Mesenteric fat pad (tissue), 1 donor: ENCODE measurements at places on chromosomes 6 and 20.

GRCh38 chr20:3162080-3162611 is 2.5 kb upstream of the FASTKD5 start:
- DNase-seq: peak; percentile 49

- DNase-seq: no peak
These were observed 28.7 kb upstream of the SIRPG start for GRCh38 chr20:1686151-1686748.

DNA sequence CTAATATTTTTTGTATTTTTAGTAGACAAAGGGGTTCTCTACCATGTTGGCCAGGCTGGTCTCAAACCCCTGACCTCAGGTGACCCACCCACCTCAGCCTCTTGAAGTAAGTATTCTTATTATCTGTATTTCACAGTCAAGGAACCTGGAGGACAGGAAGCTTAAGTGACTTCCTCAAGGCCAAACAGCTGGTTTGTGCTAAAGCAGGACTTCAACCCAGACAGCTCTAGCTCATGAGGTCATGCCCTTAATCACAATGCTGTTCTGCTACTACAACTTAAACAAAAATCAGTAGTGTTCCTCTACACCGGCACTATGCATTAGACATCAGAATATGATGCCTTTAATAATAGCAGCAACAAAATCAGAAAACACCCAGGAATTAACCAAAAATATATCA is 168.9 kb downstream of the ADGB start:
- no peak for DNase-seq

GRCh38 chr20:21240394-21240793 is 62.7 kb upstream of the XRN2 start:
- DNase-seq: no peak

GRCh38 chr6:96582436-96582835 is 19.5 kb downstream of the FHL5 start:
- DNase-seq: no peak

GRCh38 chr20:2799688-2800520 is 523 bp downstream of the CPXM1 start:
- DNase-seq: no peak

DNA sequence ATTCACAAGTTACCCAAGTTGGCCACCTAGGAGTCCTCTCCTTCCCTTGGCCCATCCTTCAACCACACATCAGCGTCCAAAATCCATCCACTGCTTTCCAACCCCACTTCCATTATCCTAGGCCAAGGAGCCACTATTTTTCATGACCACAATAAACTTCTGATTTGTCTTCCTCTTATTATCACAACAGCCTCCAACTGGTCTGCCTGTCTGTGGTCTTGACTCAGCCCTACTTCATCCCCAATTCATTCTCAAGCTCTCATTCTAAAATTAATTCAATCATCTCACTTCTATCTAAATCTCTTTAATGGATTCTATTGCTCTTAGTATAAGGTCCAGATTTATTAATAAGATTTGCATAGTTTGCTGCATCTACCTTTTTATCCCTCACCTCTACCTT is 189.0 kb upstream of the PRDM1 start:
- DNase-seq: no peak

- DNase-seq: no peak
These were observed 263.9 kb downstream of the FARS2 start for GRCh38 chr6:5525209-5525608.

GRCh38 chr20:40863355-40863919 is 165.2 kb upstream of the TOP1 start:
- no peak for DNase-seq

- DNase-seq: no peak
These were observed 32.5 kb upstream of the ECI2 start for GRCh38 chr6:4167833-4168232.

GRCh38 chr6:27720607-27721580 is 191.3 kb downstream of the OR2B2 start:
- no peak for DNase-seq

- DNase-seq: no peak
These were observed 1.3 kb downstream of the NKAIN2 start for GRCh38 chr6:123804787-123805540.

DNA sequence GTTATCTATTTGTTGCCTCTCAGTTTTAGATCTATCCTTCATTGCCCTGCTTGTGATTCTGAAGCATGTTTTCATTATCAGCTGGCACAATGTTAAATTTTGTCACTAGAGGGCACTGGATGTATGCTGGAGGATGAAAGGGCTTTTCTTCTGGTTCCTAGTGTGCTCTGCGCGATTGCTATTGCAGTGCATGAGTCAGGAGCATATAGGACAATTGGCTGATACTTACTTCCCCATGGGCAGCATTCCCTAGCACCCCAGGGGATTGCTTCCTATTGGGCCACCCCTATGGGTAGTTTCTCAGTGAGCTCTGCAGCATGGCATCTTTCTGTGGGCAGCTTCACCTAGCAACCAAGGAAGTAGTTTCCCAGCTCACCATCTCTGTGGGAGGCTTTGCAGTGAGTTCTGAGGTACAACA is 280.3 kb upstream of the SYNCRIP start:
- DNase-seq: no peak

DNA sequence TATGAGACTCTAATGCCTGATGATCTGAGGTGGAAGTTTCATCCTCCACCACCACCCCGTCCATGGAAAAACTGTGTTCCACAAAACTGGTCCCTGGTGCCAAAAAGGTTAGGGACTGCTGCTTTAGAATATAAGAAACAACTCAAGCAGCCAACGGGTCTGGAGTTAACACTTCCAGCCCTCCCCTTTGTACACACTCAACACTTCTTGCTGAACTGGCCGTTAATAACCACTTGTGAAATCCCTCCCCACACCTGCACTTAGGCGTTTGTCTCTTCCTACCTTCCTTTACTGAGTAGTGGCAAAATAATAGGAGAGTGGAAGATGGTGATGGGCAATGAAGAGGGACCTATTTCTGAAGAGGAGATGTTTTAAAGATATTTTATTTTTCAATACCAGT is 10.5 kb downstream of the SAYSD1 start:
- DNase-seq: no peak

DNA sequence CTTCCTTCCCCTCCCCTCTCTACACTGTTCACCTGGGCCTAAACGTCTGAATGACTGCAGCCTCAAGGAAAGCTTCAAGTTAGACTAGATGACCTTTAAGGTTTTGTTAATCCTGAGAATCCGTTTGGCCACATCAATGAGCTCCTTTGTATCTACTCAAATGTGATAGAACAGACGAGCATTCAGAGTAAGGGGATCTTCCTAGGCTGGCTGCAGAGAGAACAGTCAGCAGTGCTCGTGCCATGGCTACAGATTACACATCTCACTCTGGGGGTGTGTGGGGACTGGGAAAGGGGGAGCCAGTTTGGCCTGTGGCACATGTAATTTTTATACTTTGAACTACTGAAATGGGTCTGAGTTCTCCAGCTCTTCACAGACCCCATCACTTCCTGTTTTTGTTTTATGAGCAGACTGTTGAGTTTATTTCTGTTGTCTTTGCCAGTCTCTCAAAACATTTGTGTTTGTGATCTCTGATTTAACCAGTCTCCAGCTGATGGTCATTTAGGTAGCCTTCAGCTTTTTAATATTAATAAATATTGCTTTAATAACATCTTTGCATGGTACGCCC is 50.9 kb downstream of the KCNS1 start:
- no peak for DNase-seq
